ENCODE measurements at places on chromosomes 6 and 20.

- peaks cover 41% of the 10 kb centered on the region for H3K27me3 ChIP-seq
- no peak overlapping the region for H3K4me3 ChIP-seq
- H3K4me1 ChIP-seq: peaks cover 7% of the 10 kb centered on the region
- H3K36me3 ChIP-seq: no peaks in the 10 kb centered on the region
- DNase-seq: no peak
Measured at GRCh38 chr20:23632711-23633573, 4.8 kb downstream of the CST3 start.

DNA sequence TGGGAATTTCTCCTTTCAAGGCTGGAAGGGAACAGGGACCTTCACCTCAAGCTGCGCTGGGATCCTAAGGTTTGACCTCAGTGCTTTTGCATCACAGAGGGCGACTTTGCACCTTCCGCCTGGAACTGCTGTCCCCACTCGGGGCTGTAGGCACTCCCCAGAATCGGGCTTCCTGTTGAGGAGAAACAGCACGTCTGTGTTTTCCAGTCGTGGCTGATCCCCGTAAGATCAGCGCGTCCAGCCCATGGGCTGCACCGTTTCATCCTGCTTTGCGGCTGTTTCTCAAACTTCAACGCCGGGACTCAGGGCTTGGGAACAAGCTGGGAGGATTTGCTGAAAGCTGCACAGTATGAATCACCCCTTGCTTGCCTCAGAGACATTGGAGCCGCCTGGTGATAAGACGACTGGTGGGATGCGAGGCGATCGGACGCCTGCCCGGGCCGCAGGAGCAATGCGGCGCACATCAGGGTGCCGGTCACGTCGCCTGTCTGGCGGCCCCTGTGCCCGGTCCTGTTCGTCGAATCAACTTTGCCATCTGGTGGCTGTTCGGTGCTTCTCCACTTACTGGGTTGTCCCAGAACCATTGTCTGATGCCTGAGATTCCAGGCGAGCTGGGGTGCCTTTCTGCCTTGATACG, 53.6 kb upstream of the FRMD1 start:
- no peaks in the 10 kb centered on the region for H3K4me1 ChIP-seq
- H3K36me3 ChIP-seq: no peaks in the 10 kb centered on the region
- H3K4me3 ChIP-seq: no peak overlapping the region
- no peak overlapping the region for H3K27ac ChIP-seq
- no peak for DNase-seq

- peak; percentile 83 for DNase-seq
- peaks cover 55% of the 10 kb centered on the region for H3K36me3 ChIP-seq
- peaks cover 66% of the 10 kb centered on the region for H3K4me1 ChIP-seq
Measured at GRCh38 chr6:73519926-73520687, 725 bp downstream of the EEF1A1 start.

DNA sequence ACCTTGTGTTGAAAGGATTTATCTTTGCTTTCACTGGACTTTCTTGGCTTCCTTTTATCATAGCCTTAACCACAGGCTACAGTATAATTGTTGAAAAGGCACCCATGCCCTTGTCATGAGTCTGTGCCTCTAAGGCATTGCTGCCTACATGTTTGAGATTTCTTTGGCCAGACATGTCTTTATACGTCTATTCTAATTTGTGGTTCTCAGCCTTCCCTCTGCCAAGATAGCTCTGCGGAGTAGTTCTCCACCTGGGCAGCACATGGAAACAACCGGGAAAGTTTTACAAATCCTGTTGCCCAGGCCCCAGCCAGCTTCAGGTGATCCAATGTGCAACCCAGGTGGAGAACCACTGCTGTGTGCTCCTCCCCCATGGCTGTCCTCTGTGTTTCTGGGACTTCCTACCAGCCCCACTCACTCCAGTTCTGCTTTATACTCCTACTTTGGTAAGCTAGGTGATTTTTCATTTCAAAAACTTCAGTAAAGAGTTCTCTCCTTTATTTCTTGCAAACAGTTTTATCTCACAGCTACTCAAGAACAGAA, 159.6 kb upstream of the MYLIP start:
- H3K36me3 ChIP-seq: no peaks in the 10 kb centered on the region
- DNase-seq: no peak
- H3K4me1 ChIP-seq: no peaks in the 10 kb centered on the region
- no peak overlapping the region for H3K27ac ChIP-seq

DNA sequence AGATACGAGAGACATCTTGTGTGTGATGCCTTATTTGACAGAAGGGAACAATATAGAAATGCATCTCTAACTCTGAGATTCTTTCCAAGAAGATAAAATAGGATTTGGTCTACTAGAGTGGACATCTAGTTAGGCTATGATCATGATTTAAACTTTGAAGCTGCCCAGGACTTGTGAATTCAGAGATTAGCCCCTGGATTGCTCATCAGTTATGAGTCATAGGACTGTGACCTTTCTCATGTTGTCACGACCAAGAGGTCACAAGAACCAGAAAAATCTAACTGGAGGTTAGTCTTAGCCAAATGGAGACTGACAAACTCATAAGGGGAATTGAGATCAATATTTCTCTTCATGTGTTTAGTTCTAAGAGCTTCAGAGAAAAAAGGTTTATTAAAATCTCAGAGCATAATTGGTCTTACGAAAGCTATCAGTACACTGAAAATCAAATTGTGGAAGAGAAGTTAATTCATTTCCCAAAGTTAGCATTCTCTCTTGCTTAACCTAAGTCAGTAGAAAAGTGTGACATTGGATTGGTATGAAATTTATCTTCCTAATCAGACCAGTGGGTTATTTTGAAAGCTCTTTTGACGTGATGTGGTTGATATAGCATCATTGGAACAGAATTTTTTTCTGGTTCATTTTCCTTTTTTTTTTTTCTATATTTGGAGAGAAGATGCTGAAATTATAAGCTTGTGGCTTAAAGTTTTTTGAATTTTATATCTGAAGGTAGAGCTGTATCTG, 245.7 kb downstream of the RNF144B start:
- H3K4me3 ChIP-seq: no peak overlapping the region
- no peaks in the 10 kb centered on the region for H3K36me3 ChIP-seq
- no peak overlapping the region for H3K27ac ChIP-seq
- DNase-seq: no peak
- H3K27me3 ChIP-seq: no peaks in the 10 kb centered on the region

All from activated naive CD4-positive, alpha-beta T cell treated with anti-CD3 and anti-CD28 coated beads, Interleukin-2, amount 10 ng/mL, durations not matched to agents 7 days and 5 days (primary cell).